Mesothelial cell of epicardium (in vitro differentiated cells): ENCODE measurements at places on chromosomes 3 and 15. TPM values are rescaled to one million over a fixed set of nuclear protein-coding genes. Genes with fewer than 3 reads are reported as not detected.

SPINK8 gene
- not detected in 3 replicates for total RNA-seq

- no peak for DNase-seq
These were observed 209.2 kb upstream of the TPRG1 start for GRCh38 chr3:188962253-188963247.

- no peak for DNase-seq
These were observed 69.9 kb downstream of the PTPRG start for GRCh38 chr3:61631108-61631769.

GRCh38 chr3:11651900-11652299 is 8.2 kb upstream of the VGLL4 start:
- DNase-seq: no peak

- DNase-seq: no peak
These were observed 3.7 kb downstream of the EFCC1 start for GRCh38 chr3:129004639-129005295.
